ENCODE measurements at places on chromosomes 1 and 21.

- no peak for DNase-seq
Measured at GRCh38 chr1:218743861-218744505, 398.8 kb downstream of the TGFB2 start.

GRCh38 chr1:221816899-221817298 lies 75.0 kb upstream of the DUSP10 start:
- no peak for DNase-seq

DNA sequence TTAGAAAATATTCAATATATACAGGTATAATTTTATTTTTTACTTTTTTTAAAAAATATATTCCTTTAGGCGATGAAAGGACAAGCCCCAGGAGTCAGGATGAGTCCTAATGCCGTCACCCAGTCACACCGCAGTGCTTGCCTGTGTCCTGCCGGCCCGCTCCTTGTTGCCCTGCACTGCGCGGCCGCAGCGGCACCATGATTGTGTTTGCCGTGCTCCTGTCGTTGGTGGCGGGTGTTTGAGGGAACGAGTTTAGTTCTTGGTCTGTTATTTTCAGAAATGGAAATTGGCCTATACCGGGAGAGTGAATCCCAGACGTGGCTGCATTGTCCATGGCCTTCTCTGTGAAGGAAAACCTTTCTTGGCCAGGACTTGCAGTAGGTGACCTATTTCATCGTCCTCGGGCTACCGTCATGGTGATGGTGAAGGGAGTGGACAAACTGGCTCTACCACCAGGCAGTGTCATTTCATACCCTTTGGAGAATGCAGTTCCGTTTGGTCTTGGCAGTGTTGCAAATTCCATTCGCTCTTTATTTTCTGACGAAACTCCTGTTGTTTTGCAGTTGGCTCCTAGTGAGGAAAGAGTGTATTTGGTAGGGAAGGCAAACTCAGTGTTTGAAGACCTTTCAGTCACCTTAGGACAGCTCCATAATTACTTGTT lies 45.9 kb upstream of the CRB1 start:
- DNase-seq, result no peak

DNA sequence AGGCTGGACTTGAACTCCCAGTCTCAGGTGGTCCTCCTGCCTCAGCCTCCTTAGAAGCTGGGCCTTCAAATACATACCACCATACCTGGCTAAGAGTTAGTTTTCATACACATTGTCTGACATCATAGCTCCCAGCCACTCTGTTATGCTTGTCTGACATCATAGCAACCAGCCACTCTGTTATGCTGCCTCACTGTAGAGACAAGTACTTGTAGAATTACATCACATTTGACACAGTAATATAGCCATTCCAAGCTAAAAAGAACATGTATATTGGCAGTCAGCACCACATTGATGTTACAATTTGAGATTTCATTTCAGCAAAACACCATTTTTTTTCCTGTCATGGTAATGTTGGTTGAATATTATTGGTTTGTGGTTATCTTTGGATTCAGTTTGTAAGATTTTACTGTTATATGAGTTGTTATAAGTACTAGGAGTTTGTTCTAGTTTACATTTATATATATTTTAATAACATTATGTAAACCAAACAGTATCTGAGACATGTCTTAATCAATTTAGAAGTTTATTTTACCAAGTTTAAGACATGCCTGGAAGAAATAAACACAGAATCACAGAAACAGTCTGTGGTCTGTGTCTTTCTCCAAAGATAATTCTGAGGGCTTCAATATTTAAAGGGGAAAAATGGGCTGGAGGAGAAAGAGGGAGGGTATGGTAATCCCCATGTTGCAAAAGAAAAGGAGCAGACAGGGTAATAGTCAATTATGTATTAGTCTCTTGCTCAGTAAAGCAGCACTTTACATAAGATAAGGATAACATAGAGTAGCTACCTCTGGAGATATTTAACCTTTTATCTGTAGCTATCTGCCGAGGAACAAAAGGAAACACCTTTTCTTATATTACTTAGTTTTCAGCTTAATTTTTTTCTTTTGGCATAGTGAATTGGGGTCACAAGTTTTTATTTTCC lies 43.0 kb downstream of the XPR1 start:
- no peak for DNase-seq

DNA sequence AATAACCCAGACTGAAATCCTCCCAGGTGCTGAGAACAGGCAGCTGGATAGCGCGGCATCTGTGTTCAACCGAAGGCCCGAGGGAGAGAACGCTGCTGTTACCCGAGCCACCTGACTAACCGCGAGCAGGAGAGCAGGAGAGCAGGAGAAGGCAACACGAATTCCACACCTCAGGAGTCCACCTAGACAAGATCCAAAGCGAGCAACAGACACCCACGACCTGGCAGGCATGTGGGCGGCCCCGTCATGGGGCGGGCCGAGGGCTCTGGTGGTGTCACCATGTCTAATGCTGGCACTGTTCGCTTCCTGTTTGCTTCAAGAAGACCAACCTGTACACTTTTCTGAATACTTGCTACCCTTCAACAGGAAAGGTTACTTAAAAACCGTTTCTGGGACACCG lies 20.9 kb upstream of the SPATC1L start:
- no peak for DNase-seq

DNA sequence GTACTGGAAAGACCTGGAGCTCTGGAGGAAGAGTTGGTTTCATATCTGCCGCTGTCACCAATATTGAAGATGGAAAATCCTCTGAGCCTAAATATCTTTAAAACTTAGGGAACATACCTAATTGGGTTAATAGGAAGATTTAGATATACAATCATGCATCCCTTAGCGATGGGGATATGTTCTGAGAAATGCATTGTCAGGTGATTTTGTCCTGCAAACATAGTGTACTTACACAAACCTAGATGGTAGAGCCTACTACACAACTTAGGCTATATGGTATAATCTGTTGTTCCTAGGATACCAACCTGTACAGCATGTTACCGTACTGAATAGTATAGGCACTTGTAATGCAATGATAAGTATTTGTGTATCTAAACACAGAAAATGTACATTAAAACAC lies 22.5 kb downstream of the YTHDF2 start:
- no peak for DNase-seq

DNA sequence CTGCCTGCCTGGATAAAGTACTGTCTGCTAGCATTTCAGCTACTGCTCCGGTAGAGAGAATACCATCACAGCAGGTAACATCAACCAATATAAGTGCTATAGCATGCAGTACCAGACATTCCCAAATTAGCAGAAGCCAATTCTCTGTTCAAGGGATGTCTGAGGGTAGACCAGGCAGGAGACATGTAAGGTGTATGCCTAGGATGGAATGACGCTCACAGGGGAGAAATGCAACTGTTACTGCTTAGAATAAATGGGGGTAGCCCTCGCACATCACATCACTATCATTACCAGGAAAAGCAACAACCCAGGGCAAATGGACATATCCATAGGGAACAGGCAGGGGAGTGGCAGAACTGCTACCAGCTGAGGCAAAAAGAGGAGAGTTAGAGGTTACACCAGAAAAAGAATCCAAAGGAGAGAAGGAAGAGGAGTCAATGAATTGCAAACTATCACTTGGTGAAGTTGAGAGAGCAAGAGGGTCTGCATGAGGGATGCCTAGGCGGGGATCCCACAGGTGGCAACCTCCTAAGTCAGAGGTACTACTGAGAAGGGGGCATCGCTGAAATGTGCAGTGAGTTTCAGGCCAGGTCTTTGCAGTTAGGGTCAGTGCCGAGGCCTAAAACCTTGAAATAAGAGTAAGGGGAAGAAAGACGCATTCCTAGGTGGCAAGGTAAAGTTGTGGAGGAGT lies 1.1 kb downstream of the UBE2Q1 start:
- no peak for DNase-seq

DNA sequence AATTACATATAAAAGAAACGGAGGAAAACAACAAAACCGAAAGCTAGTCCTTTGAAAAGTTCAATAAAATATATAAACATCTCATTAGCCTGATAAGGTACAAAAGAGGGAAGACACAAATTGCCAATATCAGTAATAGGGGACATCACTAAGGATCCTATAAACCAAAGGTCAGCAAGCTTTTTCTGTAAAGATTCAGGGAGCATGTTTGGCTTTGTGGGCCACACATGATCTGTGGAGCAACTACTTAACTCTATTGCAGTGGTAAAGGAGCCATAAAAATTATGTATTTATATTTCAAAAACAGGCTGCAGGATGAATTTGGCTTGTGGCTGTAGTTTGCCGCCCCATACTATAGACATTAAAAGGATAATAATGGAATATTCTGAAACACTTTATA lies 5.5 kb upstream of the NSUN4 start:
- DNase-seq, result no peak

DNA sequence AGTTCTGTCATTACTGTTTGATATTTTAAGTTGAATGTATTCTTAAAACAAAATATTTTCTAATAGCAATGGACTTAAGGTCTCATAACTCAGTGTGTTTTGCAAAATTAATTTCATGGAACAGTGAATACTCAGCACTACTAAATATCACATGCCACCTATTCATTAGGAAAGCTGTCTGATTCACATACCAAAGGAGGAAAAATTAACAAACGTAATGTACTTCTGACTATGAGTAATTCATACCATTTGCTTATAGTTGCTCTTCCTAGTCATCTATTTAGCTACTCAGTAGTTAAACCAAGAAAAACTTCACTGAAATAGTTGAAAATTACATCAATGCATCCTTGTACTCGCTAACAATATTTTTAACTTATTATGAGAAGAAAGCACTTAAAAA lies 35.2 kb downstream of the TP53BP2 start:
- no peak for DNase-seq

DNA sequence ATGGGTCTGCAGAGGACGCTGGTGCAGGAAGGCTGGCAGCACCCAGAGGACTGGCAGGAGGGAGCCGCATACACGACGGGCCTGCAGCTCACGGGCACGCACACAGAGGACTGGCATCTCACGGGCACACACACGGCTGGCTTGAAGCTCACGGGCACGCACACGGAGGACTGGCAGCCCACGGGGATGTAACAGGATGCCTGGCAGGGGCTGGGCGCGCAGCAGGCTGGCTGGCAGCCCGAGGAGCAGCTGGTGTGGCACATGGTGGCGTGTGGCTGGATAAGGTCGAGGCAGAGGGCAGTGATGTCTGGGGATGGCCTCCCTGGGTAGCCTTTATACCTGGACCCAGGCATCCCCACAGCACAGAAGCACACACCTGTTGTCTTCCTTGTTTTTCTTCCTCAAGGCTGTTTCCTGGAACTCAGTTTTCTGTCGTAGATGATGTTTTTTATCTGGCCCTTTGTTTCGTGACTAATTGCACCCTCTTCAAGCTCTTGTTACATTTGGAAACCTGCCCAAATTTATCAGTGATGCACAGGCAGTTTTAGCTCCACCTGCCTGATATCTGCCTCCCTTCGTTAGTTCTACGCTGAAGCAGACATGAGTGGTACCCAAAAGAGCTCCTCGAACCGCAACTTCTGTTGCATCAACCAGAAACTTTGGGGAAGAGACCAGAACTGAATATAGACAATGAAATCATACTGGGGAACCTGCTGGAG lies at the start of gene KRTAP12-1:
TSS of gene KRTAP12-1 (minus strand) at position 303 of the 719 bp plus-strand sequence. CDS start at position 263, 40 bp downstream.
- DNase-seq, result no peak

GRCh38 chr1:103170609-103171008 lies 62.3 kb upstream of the COL11A1 start:
- no peak for DNase-seq

DNA sequence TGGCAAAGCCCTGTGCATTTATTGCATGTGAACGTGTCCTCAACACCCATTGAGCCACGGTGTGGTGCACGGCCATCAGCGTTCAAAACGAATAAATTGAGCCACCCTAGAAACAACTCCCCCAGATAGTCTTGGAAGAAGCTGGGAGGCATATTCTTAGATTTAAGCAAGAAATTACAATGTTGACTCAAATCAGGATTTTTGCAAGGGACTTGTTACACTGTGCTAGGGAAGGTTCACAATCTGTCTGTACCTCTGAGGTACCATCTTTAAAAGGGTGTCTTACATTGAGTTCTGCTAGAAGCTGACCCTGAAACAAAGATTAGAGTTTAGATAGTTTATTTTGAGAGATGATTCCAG lies 16.2 kb downstream of the CD247 start:
- no peak for DNase-seq

DNA sequence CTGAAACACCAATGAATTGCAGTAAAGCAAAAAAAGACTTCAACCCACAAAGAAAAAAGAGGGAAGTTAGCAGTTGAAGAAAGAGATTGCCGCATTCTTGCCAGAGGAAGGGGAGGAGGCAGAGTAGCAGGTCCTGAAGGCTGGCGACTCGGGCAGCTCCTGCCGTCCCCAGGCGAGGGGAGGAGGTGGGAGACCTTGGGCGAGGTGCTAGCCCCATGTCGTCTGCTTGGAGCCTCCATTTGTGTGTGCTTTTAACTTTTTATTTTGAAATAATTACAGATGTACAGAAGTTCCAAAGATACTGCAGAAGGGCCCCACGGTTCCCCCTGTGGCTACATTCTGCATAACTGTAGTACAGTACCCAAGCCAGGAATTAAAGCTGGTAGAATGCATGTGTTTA lies 6.7 kb downstream of the TRPM2 start:
- no peak for DNase-seq

- DNase-seq, result no peak
Measured at GRCh38 chr1:160904783-160905616, 20.0 kb upstream of the ITLN1 start.

- DNase-seq, result no peak
Measured at GRCh38 chr1:168520052-168520751, 23.6 kb downstream of the XCL2 start.

DNA sequence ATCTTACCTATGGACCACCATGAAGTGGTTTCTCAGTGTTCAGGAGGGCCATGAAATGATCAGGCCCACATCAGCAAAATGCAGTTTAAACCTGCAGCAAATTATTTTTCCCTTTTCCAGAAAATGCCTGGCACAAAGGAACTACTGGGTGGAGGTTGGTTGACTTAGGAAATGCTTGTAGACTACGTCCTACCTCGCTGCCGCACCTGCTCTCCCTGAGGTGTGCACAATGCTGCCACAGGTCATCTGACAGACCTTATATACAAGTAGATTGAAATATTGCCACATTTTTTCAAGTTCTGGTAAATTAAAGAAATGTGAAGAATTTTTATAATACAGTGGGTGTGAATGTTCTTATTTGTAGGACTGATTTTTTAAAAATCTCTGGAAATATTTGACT lies 166.7 kb upstream of the PDE4B start:
- DNase-seq, result no peak

GRCh38 chr1:89044970-89045721 lies 19.9 kb downstream of the GBP1 start:
- DNase-seq, result no peak

Measured in cortex of kidney (tissue), 1 donor.